ENCODE measurements at places on chromosomes 1 and 21. TPM values are rescaled to one million over a fixed set of nuclear protein-coding genes. Genes with fewer than 3 reads are reported as not detected.

Gene KCNH1
- 0.21 TPM for total RNA-seq

Gene TRIM63
- total RNA-seq, result not detected

Gene KCNK1
- total RNA-seq, result 6.2 TPM

Gene NSL1
- total RNA-seq, result 44.3 TPM

Gene NLRP3
- total RNA-seq, result 5.1 TPM

Gene RNF115
- total RNA-seq, result 60.4 TPM

Gene CYP4Z1
- 1.1 TPM for total RNA-seq

Gene OR6K3
- not detected for total RNA-seq

GRCh38 chr1:182383934-182384333 is 7.7 kb downstream of the GLUL start:
- no peak overlapping the region for H3K4me3 ChIP-seq
- peaks cover 18% of the 10 kb centered on the region for H3K4me1 ChIP-seq
- H3K36me3 ChIP-seq, result peaks cover 72% of the 10 kb centered on the region
- H3K27me3 ChIP-seq, result no peaks in the 10 kb centered on the region

GRCh38 chr1:232377494-232377770 is 252.5 kb downstream of the SIPA1L2 start:
- no peaks in the 10 kb centered on the region for H3K27me3 ChIP-seq
- H3K27ac ChIP-seq, result no peak overlapping the region
- DNase-seq, result no peak
- H3K4me1 ChIP-seq, result no peaks in the 10 kb centered on the region
- no peaks in the 10 kb centered on the region for H3K36me3 ChIP-seq

DNA sequence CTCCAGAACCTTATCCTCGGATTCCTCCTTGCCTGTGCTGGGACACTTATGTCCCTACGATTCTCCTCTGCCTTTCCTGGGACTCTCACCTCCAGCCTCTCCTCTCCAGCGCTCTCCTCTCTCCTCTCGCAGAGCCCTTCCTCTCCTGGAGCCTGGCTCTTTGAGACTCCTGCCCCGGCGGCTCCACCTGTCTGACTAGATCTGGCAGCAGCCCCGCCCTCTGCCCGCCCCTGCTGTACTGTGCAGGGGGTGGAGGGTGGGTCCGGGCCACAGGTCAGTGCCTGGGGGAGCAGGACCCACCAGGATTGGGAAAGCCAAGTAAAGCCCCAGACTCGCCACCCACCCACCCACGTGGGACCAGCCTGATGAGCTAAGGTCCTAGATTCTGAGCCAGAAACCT is 1.6 kb downstream of the ELOVL1 start:
- H3K27me3 ChIP-seq, result no peaks in the 10 kb centered on the region
- peaks cover 41% of the 10 kb centered on the region for H3K36me3 ChIP-seq
- H3K27ac ChIP-seq, result peak overlapping the region; percentile 66
- peaks cover 15% of the 10 kb centered on the region for H3K4me1 ChIP-seq
- no peak for DNase-seq

- no peak overlapping the region for H3K27ac ChIP-seq
- no peak for DNase-seq
These were observed 161.1 kb upstream of the IRF2BP2 start for GRCh38 chr1:234770924-234771540.

GRCh38 chr1:165858364-165858823 is 31.0 kb downstream of the UCK2 start:
- H3K27me3 ChIP-seq, result no peaks in the 10 kb centered on the region
- H3K4me3 ChIP-seq, result no peak overlapping the region
- no peaks in the 10 kb centered on the region for H3K36me3 ChIP-seq
- no peak overlapping the region for H3K27ac ChIP-seq
- H3K4me1 ChIP-seq, result peaks cover 10% of the 10 kb centered on the region
- DNase-seq, result no peak

- H3K36me3 ChIP-seq, result no peaks in the 10 kb centered on the region
- H3K4me3 ChIP-seq, result no peak overlapping the region
- H3K27ac ChIP-seq, result no peak overlapping the region
- no peak for DNase-seq
- no peaks in the 10 kb centered on the region for H3K27me3 ChIP-seq
These were observed 2.8 kb downstream of the ARHGAP29 start for GRCh38 chr1:94234615-94235014.

GRCh38 chr1:38997034-38997900 is 6.2 kb downstream of the AKIRIN1 start:
- H3K27ac ChIP-seq, result no peak overlapping the region
- no peak overlapping the region for H3K4me3 ChIP-seq
- peaks cover 12% of the 10 kb centered on the region for H3K4me1 ChIP-seq
- DNase-seq, result no peak

DNA sequence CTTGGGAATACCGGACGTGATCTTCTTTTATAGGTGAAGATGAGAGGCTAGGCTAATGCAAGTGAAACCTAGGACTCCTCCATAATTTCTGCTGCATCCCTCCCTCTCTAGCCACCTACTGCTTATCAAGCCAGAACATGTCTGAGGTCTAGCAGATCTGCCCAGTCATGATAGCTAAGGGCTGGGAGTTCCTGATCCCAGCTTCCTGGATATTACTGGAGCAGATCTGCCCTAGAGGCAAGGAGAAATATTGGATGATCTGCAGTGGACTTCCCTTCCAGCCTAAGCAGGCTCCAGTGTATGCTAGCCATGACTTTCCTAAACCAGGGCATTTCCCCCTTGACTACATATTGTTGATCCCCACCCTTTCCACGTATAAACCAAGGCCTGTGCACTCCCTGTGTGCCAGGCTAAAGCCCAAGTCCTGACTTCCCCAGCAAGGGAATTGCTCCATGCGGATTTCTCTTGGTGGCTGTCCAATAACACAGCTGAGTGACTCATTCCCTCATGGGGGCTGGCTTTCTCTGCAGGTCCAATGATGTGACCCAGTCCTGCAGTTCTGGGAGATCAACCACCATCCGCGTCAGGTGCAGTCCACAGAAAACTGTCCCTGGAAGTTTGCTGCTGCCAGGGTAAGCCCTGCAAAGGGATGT is 15.5 kb upstream of the SARS1 start:
- peak; percentile 23 for DNase-seq
- H3K4me1 ChIP-seq, result peaks cover 6% of the 10 kb centered on the region
- H3K27me3 ChIP-seq, result no peaks in the 10 kb centered on the region
- H3K36me3 ChIP-seq, result no peaks in the 10 kb centered on the region

DNA sequence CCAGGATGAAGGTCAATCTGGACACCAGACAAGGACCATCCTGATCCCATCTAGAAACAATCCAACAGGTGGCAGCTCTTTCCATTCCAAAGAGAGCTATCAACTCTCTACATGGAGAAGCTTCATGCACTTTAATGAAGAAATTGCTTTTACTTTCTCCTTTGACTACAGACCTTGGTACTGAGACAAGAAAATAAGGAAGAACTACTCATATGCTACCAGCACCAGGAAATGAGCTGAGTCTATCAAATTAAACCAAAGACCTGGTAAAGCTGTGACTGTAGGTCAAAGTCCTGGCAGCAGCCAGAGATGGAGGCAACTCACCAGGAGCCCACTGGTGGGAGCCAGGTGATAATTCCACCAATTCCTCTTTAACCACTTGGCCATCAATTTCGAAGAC is 64.3 kb upstream of the LRRC8B start:
- no peak for DNase-seq
- no peaks in the 10 kb centered on the region for H3K27me3 ChIP-seq
- no peak overlapping the region for H3K4me3 ChIP-seq

GRCh38 chr1:116087628-116088027 is 23.6 kb upstream of the MAB21L3 start:
- no peak overlapping the region for H3K4me3 ChIP-seq
- no peak overlapping the region for H3K27ac ChIP-seq
- no peaks in the 10 kb centered on the region for H3K27me3 ChIP-seq
- DNase-seq, result no peak
- H3K4me1 ChIP-seq, result no peaks in the 10 kb centered on the region
- H3K36me3 ChIP-seq, result no peaks in the 10 kb centered on the region

GRCh38 chr1:181485287-181486097 is 2.2 kb downstream of the CACNA1E start:
- no peak for DNase-seq
- H3K4me1 ChIP-seq, result no peaks in the 10 kb centered on the region
- no peak overlapping the region for H3K27ac ChIP-seq
- no peak overlapping the region for H3K4me3 ChIP-seq

- H3K27ac ChIP-seq, result no peak overlapping the region
- peaks cover 29% of the 10 kb centered on the region for H3K4me1 ChIP-seq
These were observed 835 bp downstream of the C1orf52 start for GRCh38 chr1:85258536-85259117.

DNA sequence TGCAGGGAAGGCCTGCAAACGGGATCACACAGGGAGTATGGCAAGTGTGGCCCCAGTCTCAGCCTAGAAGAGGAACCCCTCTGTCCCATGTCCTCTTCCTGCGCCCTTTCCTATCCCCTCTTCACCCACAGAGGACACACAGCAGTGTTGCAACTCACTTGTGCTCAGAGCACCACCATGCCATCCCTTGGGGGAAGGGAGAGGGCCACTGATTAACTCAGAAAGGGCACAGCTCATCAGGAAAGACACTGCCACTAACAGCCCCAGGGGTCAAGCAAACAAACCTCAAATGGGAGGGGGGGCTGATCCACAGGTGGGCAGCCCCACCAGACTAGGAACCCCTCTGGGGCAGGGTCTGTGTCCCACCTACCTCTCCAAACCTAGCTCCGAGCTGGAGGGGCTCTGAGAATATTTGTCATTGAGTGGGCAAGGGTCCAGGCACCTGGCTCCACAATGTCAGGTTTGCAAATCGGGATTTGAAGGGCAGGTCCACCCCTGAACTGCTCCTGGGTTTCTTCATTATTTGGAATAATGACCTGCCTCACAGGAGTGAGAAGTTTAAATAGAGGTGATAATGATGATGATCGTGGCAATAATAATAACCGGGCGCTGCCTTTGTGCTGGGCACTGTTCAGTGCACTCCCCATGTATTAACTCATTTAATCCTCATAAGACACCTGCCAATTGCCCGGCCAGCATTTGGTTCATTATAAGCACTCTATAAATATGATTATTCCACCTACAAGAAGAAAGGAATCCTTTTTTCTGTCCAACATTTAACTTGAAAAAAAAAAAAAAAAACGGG is 1.0 kb downstream of the ALDH4A1 start:
- peaks cover 7% of the 10 kb centered on the region for H3K4me1 ChIP-seq
- peak overlapping the region; percentile 77 for H3K4me3 ChIP-seq
- DNase-seq, result no peak
- H3K27me3 ChIP-seq, result no peaks in the 10 kb centered on the region
- no peaks in the 10 kb centered on the region for H3K36me3 ChIP-seq

DNA sequence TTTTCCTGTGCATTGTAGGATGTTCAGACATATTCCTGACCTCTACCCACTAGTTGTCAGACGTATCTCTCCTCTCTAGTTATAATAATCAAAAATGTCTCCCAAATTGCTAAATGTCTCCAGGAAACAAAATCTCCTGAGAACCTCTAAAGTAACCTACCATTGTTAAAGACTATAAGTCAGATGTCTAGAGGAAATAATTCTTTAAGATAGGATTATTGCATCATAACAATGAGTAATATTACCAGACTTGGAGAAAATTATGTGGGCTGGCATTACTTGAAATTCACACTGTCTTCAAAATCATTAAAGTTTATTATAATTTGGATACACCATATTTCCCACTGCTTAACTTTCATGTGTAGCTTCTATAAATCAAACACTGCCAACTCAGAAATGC is 643.0 kb upstream of the ADGRL2 start:
- no peaks in the 10 kb centered on the region for H3K36me3 ChIP-seq
- no peak overlapping the region for H3K4me3 ChIP-seq
- H3K27me3 ChIP-seq, result no peaks in the 10 kb centered on the region
- no peak for DNase-seq
- no peak overlapping the region for H3K27ac ChIP-seq

DNA sequence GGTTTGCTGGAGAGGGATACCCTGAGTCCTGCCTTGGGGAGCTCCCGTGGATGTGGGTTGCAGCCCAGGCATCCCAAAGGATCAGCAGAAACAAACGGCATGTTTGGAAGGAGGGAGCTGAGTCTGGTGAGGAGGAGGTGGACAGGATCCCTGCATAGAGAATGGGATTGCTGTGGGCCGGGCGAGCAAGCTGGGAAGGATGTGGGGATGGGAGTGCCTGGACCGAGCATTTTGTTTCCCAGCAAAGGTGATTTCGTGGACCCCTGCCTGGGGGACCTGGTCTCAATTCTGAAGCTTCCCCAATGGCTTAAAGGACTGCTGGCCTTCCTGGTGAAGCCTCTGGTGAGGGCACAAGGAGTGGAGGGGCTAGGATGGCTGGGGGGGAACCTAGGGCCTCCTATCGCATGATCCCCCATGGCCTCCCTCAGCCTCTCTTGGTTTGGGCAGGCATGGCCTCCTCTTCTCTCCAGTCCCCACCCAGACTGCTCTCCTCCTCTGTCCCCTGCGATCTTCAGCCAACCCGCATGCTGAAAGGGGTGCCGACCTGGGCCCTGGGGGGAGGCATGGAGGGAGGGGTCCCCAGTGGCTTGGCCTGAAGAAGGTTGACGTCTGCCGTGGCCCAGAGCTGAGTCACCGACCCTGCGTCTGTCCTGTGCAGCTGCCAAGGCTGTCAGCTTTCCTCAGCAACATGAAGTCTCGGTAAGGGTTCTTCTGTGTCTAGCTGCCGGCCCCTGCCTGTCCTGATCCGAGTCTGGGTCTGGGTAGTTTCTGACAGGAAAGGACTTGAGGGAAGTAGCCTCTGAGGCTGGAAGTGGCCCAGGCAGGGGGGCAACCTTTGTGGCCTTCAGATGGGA is 16.3 kb downstream of the FAAH start:
- H3K27me3 ChIP-seq, result no peaks in the 10 kb centered on the region
- H3K36me3 ChIP-seq, result no peaks in the 10 kb centered on the region
- H3K27ac ChIP-seq, result no peak overlapping the region
- H3K4me3 ChIP-seq, result no peak overlapping the region
- peaks cover 6% of the 10 kb centered on the region for H3K4me1 ChIP-seq

- DNase-seq, result no peak
- H3K36me3 ChIP-seq, result peaks cover 24% of the 10 kb centered on the region
- H3K4me1 ChIP-seq, result peaks cover 9% of the 10 kb centered on the region
- H3K4me3 ChIP-seq, result no peak overlapping the region
- no peaks in the 10 kb centered on the region for H3K27me3 ChIP-seq
These were observed 12.9 kb downstream of the MEAF6 start for GRCh38 chr1:37501661-37502060.

GRCh38 chr1:10161541-10162290 is 48.7 kb upstream of the KIF1B start:
- H3K27ac ChIP-seq, result peak overlapping the region; percentile 87
- peak; percentile 22 for DNase-seq
- H3K36me3 ChIP-seq, result peaks cover 34% of the 10 kb centered on the region
- H3K4me1 ChIP-seq, result peaks cover 25% of the 10 kb centered on the region
- H3K4me3 ChIP-seq, result no peak overlapping the region

DNA sequence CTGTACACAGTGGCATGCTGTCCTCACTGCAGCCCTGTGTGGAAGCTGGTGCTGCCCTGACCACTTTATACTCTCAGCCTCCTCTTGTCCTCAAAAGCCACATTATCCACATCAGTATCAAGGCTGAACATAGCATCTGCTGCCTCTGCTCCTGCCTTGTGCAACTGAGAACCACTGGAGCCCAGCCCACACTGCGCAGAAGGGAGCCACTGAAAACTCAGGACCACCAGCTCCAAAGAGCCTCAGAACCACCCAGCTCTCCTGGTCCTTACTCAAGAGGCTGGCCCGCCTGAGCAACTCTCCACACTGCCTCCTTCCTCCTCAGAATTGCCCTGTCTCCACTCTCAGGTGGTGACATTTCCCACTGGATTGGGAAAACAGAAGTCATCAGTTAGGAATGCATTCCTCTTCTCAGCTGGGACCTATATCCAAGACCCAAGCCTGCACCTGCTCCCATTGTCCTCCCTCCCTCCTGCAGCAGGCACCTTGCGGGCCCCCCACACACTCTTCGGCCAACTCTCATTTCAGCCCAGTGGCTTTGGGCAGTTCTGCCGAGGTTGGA is 7.0 kb upstream of the KISS1 start:
- H3K4me3 ChIP-seq, result no peak overlapping the region
- H3K27ac ChIP-seq, result no peak overlapping the region
- H3K4me1 ChIP-seq, result no peaks in the 10 kb centered on the region

- no peaks in the 10 kb centered on the region for H3K36me3 ChIP-seq
- no peak overlapping the region for H3K4me3 ChIP-seq
- no peak for DNase-seq
- no peak overlapping the region for H3K27ac ChIP-seq
- H3K4me1 ChIP-seq, result no peaks in the 10 kb centered on the region
These were observed 11.8 kb downstream of the TFF2 start for GRCh38 chr21:42338729-42339715.
